ENCODE measurements at places on chromosomes 3 and 15.
A peak's percentile ranks its signal among the peaks of the same experiment; 100 is the strongest.

DNA sequence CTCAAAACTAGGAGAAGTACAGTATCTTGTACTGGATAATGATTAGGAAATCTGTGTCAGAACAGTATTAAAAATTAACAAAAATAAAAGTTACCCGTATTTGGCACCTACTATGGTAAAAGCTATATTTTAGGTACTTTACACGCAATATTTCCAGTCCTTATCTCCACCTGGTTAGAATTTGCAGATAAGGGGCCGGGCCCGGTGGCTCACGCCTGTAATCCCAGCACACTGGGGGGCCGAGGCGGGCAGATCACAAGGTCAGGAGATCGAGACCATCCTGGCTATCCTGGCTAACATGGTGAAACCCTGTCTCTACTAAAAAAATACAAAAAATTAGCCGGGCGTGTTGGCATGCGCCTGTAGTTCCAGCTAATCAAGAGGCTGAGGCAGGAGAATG, 28.4 kb downstream of the MKRN2OS start:
- no peak for DNase-seq

- no peak for DNase-seq
These were observed 11.4 kb downstream of the GPR87 start for GRCh38 chr3:151305060-151305774.

DNA sequence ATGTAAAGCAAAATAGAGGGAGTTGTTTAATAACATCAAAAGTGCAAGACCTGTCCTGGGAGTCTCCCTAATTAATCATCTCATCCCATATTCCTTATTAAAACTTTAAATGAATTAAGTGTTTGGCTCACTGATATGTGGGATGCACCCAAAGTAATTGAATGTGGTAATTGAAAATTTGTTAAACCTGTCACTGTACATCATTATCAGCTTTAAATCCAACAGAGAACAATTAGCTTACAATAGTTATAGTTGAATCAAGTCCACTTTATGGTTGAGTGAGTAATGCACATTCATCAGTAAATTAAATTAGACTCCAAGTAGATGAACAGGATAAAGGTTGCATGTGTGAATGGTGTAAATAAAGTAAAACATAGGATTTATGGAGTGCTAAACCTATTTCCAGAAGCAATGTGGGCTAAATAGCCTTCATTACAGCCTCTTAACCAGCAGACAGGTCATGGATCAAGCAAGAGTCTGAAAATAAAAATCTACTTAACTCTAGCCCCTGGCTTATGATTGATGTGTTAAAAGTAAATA, 608.2 kb upstream of the CCDC54 start:
- peak; percentile 63 for DNase-seq

DNA sequence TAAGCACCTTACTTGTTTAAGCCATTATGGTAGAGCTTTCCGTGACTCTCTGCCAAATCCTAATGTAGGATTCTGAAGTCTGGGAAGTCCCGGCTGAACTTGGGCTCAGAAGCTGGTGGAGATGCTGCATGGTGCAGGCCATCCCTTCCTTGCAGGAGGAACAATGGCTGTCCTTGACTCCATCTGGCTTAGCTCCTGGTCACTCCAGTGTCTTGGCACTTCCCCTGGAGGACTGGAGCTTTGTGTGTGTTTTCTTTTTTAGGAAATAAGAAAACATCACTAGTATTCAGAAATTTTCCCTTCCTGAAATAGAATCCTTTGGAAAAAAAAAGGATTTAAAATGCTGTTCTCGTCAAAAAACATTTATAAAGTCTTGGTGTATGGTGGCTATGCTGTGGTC, 209.3 kb upstream of the ROPN1 start:
- no peak for DNase-seq

DNA sequence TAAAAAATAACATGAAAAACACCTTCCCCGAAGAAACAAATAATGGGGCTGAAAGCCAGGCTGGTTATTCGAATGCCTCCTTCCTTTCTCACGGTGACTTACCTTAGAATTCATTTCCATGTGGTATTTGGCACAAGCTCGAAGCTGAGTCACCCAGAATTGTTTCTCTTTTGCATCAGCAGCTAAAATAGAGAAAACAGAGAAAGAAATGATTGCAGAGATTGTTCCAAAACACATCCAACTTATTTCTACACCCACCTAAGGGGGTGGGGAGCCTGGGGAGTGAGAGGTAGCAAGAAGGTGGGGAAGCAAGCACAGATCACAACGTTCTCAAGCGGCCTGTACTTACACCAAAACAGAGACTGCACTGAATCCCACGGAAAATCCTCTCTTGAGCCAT, 104.7 kb downstream of the OSBPL10 start:
- no peak for DNase-seq

DNA sequence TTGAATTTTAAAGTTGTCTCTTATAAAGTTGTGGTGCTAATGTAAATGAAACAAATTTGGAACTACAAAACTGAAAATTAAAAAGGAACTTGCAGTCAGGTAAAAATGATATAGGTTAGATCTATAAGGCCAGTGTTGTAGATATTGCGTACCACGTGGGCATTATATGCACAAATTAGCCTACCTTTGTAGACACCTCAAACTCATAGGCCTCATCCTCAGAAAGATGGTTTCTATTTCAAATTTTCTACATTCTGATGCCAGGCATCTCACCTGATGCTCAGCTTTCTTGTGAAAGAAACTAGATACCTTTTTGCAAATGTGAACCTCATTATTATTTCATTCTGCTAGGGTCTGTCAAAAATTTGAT, 25.6 kb downstream of the TMEM207 start:
- no peak for DNase-seq

- no peak for DNase-seq
These were observed 4.9 kb downstream of the GALK2 start for GRCh38 chr15:49174902-49175301.

DNA sequence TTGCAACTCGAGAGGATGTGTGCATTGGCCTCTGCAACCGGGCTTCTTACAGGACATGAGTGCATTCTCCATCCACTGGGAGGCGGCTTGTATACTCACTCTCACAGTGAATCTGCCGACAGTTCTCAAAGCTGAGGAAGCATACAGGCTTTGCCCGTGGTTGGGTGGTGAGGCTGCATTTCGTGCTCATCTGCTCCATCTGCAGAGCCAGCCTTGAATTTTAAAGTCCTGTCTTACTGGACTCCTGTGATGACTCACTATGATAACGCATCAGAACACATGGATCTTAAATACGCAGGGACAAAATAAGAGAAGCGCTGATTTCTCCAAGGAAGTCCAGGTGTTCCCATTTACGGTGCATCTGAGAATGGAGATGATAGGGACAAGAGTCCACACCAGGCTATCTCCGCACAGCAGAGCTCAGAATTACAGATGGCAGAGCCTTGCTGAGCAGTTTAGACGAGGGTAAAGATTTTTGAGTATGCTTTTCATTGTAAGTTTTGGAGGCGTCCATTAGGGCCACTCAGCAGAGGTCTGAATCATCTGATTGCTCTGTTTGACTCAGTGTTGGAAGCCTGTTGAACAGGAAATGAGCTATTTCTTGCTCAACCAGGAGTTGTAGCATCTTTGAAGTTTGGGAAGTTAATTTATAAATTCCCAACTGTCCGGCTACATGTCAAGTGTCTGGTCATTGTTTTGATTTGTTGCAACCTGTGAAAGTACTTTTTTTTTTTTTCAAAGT, 87.1 kb downstream of the GABRG3 start:
- no peak for DNase-seq

DNA sequence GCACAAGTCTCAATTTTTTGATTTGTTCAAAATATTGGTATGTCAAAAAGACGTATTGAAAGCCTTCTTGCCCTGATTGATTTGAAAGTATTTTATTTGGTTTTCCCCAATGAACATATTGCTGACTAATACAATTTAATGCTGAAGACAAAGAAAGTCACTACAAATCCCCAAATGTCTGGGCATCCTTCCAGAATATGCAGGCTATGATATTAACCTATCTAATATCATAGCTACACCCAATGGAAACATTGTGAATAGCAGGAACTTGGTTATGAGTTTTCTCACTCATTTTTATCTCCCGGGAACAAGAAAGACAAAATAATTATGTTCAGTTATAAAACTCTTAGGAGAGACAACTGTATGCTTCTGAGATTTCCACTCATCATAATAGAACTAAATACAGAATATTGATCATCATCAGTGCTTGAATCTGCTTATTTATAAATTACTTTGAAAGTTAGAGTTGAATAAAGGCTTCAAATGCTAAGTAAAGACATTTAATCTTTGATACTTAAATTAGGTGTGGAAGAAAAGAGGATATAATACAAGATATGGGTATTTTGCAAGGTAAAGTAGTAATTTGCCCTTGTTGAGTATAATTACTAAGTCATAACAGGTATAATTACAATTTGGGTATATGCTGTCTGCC, 483.9 kb downstream of the RBMS3 start:
- DNase-seq, result peak; percentile 77

DNA sequence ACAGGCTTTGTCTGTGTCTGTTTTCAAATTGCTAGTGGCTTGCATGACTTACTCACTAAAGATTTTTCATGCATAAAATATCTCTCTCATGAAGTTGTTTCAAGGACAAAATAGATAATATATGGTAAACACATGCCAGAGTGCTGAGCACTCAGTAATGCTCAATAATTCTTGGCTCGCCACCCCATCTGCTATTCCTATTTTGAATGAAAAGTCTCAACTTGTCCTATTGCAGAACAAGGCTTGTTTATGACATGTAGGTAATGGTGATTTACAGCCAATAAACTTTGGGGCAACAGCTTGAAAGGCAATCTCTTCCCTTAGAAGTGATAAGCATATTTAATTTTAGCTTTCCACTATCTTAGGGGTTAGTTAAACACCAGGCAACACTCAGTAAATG, 789.0 kb upstream of the ROBO1 start:
- peak; percentile 95 for DNase-seq

GRCh38 chr3:164209363-164209762, 868.9 kb downstream of the SI start:
- no peak for DNase-seq

GRCh38 chr15:33215941-33216872, 21.7 kb upstream of the FMN1 start:
- peak; percentile 15 for DNase-seq

GRCh38 chr3:35492841-35493240, 146.5 kb upstream of the ARPP21 start:
- DNase-seq, result peak; percentile 20

DNA sequence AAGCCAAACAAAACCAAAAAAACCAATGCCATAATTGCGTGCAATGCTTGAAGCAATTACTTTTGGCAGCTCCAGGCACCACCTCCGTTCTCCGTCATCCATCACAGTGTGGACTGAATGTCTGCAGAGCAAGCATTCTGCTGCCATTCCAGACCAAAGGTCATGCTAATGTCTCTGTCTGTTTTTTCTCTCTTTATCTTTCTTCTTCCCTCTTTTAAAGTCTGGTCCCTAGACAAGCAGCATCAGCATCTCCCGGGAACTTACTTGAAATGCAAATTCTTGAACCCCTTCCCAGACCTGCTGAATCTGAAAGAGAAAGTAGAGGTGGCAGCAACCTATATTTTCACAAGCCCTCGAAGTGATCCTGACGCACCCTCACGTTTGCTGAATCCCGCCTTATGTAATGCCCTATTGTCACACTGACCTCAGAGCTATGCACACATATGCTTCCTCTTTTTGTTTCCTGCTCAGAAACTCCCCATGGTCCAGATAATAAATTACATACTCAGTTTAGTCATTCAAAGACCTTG, 297.3 kb upstream of the PROK2 start:
- DNase-seq, result no peak

GRCh38 chr3:87350367-87351199, 74.2 kb upstream of the POU1F1 start:
- peak; percentile 43 for DNase-seq

GRCh38 chr3:4584456-4585249, 91.5 kb downstream of the ITPR1 start:
- DNase-seq, result no peak

DNA sequence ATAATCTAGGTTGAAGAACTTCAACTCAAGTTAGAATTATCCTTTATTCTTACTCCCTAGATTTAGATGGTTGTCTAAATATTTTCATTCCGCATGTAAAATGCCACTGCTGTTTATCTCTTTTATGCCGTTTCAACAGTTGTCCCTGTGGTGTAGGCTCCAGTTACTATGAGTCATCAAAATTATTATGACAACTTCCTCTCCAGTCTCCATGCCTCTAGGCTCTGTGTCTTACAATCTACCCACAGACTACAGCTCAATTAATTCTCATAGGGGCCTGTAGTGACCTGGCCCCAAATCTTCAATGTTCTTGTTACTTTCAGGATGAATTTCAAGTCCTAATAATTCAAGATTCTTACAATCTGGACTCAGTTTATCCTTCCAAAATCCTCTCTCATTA, 105.8 kb upstream of the UNC13C start:
- DNase-seq, result no peak

- peak; percentile 47 for DNase-seq
These were observed 29.6 kb upstream of the MGLL start for GRCh38 chr3:127851899-127852298.

GRCh38 chr3:53065841-53066480, 20.1 kb upstream of the SFMBT1 start:
- peak; percentile 81 for DNase-seq

GRCh38 chr3:16168211-16168610, 6.3 kb upstream of the GALNT15 start:
- DNase-seq, result no peak

GRCh38 chr3:172770382-172770781, 19.9 kb downstream of the ECT2 start:
- DNase-seq, result no peak

DNA sequence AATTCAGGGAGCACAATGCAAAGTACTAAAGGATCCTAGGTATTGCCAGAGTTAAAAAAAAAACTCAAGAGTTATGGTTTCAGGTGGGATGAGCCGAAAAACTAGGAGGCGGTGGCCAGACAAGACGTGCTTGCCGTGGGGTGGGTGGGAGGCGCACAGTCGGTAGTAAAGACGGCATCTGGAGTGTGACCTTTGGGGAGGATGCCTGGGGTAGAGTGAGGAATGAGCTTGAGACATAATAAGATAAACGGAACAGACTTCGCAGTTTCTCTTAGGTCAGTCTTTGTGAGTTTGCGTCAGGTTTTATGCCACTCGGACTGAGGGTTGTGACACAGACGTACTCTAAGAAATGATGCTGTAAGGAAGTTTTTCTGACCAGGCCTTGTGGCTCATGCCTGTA, 139.6 kb downstream of the LRRK1 start:
- no peak for DNase-seq

GRCh38 chr3:89025185-89025584, 82.2 kb upstream of the EPHA3 start:
- peak; percentile 62 for DNase-seq

DNA sequence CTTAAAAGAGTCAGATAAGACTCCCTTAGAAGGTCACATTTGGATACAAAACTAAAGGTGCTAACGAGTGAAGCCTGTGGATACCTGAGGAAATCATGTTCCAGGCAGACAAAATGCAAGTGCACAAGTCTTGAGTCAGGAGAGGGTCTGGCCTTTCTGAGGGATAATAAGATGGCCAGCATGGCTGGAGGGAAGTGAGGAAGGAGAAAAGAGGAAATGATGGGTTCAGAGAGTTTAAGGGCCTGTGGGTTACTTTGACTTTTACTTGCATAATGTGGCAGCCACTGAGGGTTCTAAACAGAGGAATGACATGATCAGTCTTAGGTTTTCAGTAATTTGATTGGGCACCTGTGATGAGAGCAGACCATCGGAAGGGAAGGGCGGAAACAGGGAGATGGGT, 3.5 kb upstream of the ROPN1B start:
- no peak for DNase-seq

Measured in NCI-H1105 treated with DMSO at 0.1 percent for 48 hours (cell line).